ENCODE measurements at places on chromosomes 7 and 10.

GRCh38 chr10:60733517-60733822, 44.8 kb upstream of the CDK1 start:
- DNase-seq = peak; percentile 6

GRCh38 chr7:138478499-138478908, 18.4 kb downstream of the TRIM24 start:
- no peak for DNase-seq

DNA sequence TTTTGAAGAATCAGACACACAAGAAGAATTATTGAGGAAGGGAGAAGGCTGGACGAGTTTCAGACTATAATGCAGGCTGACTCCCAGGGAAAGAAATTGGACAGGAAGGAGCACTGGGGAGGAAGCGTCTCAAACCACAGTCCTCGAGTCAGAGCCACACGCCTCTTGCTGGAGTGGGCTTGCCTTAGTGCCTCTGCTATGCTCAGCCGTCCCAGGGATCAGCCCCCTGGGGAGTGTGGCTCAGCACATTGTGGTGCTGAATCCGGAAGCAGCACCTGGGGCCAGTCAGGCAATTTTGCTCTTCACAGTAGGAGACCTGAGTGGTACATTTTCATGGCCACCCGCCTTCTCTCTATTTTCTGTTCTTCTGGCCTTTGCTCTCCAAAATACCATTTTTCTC, 67.4 kb upstream of the SLC35G1 start:
- DNase-seq = no peak

- no peak for DNase-seq
These were observed 53.3 kb downstream of the ZMYND11 start for GRCh38 chr10:188546-188945.

DNA sequence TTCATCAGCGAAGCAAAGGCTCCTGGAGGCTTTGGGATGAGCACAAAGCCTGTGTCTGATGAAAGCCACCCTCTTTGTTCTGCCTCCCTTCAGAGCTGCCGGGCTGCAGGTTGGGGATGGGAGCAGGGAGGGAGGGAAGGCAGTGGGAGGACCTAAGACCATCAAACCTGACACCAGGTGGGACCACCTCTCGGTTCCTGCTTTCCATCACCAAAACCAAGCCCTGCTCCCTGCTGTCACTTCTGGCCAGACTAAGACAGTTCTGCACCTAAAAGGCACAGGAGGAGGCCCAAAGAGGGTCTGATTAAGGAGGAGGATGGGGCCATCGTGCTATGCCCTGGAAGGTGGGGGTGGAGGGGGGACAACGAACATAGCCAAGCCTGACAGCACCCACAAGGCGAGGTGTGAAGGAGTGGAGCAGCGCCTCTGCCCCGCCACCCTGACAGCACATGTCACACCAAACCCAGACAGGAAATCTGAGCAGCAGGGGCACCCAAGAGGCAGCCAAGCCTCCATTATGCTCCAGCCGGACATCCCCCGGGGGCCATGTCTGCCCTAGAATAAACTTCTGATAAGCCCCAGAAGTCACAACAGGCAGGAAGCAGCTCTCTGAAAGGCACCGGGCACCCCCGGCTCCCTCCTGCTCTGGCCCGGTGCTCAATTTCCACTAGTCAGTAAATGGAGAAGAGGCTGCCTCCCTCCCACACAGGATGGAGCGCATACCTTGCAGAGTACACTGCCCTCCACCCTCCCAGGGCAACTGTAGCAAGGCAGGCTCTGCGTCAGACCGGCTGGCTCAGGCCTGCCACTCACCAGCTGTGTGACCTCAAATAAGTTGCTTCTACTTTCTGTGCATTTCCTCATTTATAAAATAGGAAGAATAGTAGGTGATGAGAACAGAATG, 48.9 kb downstream of the DLG5 start:
- DNase-seq = no peak

DNA sequence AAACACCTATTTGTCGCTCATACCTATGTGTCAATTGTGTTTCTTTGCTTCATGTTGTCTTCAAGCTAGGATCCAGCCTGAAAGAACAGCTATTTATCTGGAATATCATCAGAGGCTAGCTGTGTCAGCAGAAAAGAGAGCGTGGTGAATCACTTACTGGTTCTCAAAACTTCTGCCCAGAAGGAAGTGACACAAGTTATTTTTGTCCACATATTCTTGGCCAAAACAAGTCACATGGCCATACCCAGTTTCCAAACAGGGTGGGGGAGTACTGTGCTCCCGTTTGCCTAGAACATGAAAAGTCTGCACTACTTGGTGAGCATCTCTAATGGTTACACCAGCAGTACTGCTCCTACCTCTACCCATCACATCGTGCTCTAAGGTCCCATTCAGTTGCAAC, 160.9 kb upstream of the CSTF2T start:
- no peak for DNase-seq

DNA sequence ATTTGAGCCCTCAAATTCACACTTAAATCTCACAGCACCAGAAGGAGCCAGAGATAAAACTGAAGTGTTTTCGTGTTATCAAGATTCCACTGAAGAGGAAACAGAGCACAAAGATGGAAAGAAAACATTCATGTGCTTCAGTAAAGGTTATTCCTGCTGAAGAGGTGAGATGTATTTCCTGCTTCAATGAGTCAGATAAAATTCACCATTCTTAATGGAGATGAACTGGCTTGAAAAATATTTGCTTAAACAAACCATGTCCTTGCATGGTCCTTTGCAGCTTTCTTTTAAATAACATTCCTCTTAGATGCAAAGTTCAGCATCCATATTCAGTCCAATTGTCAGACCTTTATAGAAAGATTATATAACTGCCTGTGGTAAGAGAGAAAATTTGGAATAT, 294.2 kb downstream of the IPMK start:
- no peak for DNase-seq

DNA sequence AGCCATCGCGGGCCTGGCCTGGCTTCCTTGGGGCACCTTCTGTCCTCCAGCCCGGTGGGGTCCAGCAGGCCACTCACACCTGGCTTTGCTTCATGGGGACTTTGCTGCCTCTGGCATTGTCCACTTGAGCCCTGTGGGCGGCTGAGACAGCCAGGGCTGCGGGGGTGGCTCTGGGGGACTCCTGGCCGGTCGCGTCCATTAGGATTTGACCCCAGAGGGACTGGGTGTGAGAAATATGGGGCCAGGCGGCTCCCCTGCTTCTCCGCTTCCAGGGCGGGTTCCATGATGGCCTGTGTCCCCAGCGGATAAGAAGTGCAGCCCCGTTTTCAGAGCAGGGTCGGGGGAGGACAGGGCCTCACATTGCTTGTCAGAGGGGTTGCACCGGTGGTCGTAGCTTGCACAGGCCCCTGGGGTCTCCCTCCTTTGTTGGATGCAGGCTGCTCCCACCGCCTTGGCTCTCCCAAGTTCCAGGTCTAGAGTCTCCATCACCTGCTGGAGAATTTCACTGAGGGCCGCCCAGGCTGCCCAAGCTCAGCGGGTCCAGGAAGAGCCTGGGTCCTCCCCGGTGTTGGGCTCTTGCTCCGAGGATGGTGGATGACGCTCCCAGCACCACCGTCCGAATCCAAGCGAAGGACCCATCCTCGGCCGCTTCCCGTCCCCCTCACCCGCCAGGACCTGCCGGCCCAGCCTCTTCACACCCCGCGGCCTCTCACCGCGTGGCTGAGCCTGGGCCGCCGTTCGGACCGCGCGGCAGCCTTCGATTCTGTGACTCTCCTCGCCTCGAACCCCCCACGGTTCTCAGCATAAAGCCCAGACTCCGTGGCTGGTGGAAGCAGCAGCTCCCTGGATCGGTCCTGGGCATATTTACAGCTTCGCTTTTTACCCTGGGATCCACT, 140.1 kb downstream of the DYNC2I1 start:
- no peak for DNase-seq

DNA sequence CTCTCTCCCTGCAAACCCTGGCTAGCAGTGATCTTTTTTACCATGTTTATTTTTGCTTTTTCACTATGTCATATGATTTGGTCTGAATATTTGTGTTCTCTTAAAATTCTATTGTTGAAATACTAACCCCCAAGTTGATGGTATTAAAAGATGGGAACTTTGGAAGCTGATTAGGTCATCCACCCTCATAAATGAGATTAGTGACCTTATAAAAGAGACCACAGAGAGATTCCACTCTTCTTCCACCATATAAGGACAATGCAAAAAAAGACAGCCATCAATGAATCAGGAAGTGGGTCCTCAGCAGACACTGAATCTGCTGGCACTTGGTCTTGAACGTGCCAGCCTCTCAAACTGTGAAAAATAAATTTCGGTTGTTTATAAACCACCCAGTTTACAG, 112.8 kb upstream of the KCND2 start:
- no peak for DNase-seq

DNA sequence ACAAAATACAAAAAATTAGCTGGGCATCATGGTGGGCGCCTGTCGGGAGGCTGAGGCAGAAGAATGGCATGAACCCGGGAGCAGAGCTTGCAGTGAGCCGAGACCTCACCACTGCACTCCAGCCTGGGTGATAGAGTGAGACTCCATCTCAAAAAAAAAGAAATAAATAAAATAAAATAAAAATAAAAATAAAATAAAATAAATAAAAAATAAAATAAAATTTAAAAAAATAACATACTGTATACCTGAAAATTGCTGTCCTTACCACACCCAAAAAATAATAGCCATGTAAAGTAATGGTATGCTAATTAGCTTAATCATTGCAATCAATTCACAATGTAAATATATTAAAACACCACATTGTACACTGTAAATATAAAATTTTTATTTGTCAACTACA, 3.4 kb downstream of the ZC3HAV1L start:
- DNase-seq = no peak

GRCh38 chr10:17516376-17516775, 62.0 kb upstream of the ST8SIA6 start:
- no peak for DNase-seq
